ENCODE measurements at places on chromosomes 12 and 14.

DNA sequence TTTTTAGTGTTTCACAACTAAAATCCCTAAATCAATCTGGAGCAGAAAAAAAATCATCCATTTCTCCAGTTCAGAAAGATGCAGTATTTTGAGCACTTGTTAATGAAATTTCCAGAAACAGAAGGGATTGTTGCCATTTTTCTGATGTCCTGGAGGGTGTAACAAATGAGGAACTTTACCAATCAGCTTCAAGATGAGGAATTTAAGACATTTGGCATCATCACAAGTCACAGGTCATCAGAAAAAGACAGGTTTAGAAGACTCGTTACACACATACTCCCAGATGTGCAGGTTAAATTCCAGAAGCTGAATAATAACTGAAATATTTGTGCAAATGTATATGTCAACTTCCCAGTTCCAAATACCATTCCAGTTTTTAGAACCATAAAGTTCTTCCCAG, 482 bp upstream of the PSMC1 start:
- peak; percentile 57 for DNase-seq

GRCh38 chr12:51866762-51867161, 18.2 kb upstream of the FIGNL2 start:
- no peak for DNase-seq

DNA sequence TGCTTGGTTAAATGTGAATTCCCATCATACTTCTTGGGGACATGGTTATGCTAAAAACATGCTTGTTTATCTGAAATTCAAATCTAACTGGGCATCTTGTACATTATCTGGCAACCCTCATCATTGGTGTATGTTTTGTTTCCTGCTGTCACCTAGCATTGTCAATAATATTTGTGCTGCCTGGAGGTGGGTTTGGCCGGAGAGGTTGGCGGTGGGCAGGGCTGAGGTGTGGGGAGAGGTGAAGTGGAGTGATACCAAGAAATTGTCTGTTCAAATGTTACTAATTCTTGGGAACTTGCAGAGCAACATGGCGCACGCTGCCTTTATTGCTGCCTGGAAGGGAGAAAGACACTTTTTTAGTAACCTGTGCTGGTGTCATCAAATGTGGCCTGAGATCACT, 280.5 kb downstream of the VRK1 start:
- no peak for DNase-seq

DNA sequence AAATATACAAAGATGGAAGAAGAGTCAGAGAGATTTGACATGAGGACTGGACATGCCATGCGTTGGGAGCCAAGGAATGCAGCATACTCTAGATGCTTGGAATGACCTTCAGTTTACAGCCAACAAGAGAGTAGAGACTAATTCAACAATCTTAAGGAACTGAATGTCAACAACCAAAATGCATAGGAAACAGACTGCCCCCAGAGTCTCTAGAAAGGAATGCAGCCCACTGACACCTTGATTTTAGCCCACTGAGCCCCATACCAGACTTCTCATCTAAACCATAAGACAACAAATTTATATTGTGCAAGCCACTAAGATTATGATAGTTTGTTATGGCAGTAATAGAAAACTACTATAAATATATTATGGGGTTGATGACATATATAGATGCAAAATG, 611.2 kb downstream of the RPS29 start:
- DNase-seq, result peak; percentile 47

GRCh38 chr12:34602213-34602940, 580.1 kb downstream of the ALG10 start:
- DNase-seq, result no peak

DNA sequence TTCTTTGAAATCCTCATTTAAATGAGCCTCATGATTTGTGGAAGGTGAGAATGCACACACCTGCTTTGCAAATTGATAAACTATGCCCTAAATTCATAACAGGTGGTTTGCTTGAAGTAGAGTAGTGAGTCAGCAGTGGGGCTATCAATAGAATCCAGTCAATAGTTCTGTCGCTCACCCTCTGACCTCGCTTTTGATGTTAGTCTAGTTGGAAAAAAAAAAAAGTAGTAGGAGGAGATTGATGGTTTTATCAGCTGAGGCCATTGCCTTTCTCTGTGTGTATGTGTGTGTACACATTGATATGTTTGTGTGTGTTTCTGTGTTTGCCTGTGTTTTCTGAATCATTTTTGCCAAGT, 267.3 kb downstream of the SNAPC1 start:
- peak; percentile 73 for DNase-seq

GRCh38 chr14:96583569-96584041, 81.4 kb downstream of the PAPOLA start:
- DNase-seq, result no peak

GRCh38 chr12:41362510-41362909, 174.4 kb downstream of the PDZRN4 start:
- DNase-seq, result no peak

GRCh38 chr12:59079472-59079871, 159.2 kb upstream of the LRIG3 start:
- DNase-seq, result no peak

GRCh38 chr12:130640901-130641300, 75.2 kb downstream of the RIMBP2 start:
- DNase-seq, result no peak

DNA sequence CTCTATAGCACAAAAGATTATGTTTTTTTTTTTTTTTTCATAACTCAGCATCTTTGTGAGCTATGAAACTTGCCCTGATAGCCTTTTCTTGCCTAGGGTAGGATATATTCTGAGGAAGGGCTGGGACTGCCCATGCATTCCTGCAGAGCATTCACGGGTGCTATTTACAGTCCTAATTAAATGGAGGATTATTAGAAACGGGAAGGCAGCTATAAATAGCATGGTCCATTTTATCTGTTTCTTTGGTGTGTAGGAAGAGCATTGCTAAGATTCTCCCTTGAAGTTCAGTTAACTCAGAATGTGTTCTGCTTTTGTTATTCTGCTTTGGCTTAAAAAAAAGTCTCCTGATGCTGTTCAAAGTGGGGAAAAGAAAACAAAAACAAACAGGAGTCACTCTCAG, 630.9 kb downstream of the DIO2 start:
- no peak for DNase-seq

- no peak for DNase-seq
Observed at GRCh38 chr14:76396714-76397187, 20.8 kb downstream of the ESRRB start.

GRCh38 chr12:128606538-128606937, 217.2 kb downstream of the SLC15A4 start:
- DNase-seq, result no peak

DNA sequence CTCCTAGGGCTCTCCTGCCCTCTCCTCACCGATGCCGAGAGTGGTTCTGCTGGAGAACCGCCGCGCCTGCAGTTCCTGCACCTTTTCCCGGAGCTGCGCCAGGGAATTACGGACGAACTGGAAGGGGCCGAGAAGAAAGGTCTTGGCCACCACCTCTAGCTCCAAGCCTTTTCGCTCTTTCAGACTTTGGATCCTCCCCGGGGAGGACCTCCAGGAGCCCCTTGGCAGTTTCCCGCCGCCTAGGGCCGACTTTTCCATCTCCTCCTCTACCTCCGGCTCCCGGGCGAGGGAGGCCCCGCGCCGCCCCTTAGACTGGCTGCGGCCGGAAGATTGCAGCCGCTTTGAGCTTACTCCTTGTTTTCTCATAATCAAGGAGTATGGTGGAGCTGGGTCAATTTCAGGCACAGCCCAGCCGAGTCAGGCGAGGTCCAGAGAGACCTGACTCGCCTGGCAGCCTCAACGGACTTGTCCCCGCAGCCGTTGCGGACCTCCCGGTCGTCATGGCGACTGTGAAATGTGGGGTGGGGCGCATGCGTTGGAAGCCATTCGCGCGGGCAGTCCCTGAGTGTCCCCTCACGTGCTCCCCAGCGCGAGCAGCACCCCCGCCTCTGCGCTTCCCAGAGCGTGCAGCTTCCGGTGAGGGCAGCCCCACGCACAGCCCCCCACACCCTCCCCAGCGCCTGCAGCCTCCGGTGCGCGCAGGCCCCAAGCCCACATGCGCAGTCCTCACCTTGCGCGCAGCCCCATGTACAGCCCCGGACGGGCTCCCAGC, at the start of gene DPY19L2:
TSS of gene DPY19L2 (minus strand) at position 466 of the 772 bp plus-strand sequence. CDS start at position 366, 100 bp downstream.
- DNase-seq, result no peak

GRCh38 chr12:127381043-127381668, 885.8 kb upstream of the TMEM132C start:
- DNase-seq, result no peak

DNA sequence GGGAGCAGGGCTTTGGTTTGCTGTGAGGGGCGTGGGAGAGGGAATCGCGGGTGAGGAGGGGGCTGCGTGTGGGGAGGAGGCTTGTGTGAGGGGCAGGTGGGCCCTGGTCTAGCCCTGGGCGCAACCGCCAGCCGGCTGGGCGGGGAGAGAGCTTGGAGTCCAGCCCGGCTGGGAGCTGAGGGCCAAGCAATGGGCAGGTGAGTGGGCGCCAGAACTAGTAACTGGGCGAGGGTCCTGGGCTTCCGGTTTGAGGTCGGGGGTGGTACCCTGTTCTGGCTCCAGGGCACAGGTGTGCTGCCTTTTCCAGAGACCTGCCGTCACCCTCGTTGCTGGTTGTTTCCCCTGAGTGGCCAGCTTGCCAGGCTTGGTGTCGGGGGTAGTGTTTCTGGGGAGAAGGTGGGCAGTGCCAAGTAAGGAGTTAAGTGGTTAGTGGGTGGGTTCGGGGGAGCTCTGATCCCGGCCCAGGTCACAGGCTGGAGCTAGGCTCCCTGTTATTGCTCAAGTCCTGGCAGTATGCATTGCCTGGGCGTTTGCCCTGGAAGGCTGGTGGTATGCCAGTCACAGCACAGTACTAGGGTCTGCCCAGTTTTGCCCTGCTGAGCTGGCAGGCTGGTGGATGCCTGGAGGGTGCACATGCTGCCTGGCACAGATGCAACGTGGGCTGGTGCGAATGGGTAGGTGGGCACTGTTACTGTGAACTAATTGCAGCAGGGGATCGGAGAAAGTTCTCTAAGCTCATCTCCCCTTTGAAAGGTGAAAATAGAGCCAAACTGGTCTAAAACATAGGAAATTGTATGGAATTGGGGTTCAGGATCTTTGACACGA, 683 bp downstream of the CIPC start:
- peak; percentile 62 for DNase-seq

DNA sequence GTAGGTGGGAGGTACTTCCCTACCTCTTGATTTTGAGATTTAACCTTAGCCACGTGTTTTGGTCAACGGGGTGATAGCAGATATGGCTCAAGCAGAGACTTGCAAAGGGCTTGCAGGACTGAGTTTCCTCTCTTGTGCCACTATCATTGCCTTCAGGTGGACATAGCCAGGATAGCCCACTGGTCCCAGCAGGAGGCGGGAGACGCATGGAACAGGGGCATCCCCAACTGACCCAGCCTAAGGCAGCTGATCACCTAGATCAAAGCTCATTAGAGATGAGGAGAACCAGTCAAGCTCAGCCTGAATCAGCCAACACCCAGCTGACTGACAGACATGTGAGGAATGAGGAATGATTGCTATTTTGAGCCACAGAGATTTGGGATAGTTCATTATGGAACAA, 49.6 kb downstream of the CALM1 start:
- no peak for DNase-seq

- no peak for DNase-seq
Observed at GRCh38 chr14:98347686-98348085, 924.3 kb downstream of the BCL11B start.

DNA sequence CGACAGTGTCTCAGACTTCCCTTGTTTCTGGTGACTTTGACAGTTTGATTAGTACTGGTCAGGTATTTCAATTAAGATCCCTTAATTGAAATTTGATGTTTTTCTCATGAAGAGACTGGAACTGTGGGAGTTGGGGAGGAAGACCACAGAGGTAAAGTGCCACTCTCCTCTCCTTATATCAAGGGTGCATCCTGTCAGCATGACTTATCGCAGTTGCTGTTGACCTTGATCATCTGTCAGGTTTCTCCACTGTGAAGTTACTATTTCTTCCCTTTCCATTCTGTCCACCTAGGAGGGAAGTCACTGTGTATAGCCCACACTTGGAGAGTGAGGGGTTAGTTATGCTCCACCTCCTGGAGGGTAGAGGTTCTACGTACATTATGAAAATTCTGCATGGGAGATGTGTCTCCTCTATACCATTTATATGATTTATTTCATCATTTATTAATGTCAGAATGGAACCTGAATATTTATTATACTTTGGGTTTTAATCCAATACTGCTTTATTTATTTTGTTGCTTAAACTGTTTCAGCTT, 40.3 kb upstream of the SMOC1 start:
- DNase-seq, result no peak

DNA sequence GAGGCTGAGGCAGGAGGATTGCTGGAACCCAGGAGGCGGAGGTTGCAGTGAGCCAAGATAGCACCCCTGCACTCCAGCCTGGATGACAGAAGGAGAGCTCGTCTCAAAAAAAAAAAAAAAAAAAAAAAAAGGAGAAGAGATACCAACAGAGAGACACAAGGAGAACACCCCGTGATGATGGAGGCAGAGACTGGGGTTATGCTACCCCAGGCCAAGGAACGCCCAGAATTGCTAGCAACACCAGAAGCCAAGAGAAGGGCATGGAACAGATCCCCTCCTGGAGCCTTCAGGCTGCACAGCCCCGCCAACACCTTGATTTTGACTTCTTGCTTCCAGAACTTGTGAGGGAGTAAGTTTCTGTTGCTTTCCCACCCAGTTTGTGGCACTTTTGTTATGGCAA, 148.0 kb upstream of the FOXN3 start:
- no peak for DNase-seq

DNA sequence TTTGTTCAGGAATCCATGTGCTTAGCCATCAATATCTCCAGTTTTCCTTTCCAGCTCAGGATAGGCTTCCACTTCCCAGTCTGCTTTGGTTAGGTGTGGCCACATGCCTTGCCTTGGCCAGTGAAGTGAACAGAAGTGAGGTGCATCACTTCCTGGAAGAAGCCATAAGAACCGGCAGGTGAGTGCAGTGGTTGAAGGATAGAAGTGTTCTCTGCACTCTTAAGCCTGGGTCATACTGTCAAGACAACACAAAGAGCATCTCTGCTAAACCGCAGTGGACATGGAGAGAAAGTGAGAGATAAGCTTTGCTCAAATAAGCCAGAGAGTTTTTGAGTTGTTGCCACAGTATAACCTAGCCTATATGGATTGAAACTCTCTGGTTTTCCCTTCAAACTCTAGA, 11.4 kb downstream of the GNG2 start:
- peak; percentile 62 for DNase-seq

DNA sequence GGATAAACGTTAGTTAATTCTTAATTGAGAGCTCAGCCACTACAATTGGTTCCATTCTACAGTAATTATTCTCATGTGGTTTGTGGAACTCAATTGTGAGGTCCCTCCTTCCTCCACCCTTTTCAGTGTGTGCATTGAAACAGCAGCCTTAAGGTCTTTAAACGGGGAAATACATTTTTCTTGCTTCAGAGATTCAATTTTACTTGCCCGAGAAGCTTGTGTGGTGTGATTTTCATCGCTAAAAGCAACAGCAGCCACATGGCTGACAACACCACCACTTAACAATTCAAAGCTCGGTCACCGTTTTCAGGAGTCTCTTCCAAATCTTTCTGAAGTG, 733 bp upstream of the PPFIBP1 start:
- DNase-seq, result no peak
